ENCODE measurements at places on chromosomes 7 and 10.

- no peak for DNase-seq
Observed at GRCh38 chr10:118447478-118448270, 105.5 kb upstream of the FAM204A start.

GRCh38 chr7:156854654-156855053 is 38.3 kb downstream of the LMBR1 start:
- no peak for DNase-seq

DNA sequence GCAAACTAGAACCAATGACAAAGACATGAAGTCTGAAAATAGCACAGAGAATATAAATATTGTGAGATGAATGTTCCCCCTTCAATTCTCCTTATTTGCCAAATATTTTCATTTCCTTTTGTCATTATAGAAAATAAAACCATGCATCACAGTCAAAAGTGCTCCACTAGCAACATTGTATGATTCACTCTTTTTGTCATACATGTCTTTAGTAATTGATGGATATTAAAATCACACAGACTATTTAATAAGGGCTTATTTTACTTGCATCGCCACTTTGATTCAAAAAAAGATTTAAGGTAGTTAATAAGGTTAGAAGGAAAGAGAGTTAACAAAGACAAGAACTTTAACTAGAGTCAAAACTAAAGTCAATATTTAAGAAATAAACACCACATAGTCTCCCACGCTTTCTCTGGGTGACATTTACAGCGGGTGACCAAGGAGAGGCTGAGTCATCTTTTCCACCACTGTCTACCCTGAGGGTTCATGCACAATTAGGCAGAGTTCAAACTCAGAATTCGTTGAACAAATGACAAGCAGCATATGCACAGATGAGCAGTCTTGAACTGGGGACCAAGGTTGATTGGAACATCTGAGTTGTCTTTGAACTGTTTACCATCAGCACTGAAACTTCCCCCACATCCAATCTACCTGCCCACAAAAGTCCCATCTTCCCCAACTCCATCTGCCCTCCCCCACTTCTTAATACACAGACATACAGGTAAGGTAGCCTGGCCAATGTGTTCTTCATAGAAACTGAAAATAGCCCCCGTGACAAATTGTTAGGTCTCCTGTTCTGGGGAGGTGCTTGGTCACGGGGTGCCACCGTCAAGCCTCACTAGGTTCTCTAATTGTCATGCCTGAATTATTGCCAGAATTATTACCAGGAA is 42.5 kb downstream of the C7orf25 start:
- peak; percentile 41 for DNase-seq

GRCh38 chr10:117626228-117626627 is 83.7 kb downstream of the EMX2 start:
- DNase-seq = no peak

DNA sequence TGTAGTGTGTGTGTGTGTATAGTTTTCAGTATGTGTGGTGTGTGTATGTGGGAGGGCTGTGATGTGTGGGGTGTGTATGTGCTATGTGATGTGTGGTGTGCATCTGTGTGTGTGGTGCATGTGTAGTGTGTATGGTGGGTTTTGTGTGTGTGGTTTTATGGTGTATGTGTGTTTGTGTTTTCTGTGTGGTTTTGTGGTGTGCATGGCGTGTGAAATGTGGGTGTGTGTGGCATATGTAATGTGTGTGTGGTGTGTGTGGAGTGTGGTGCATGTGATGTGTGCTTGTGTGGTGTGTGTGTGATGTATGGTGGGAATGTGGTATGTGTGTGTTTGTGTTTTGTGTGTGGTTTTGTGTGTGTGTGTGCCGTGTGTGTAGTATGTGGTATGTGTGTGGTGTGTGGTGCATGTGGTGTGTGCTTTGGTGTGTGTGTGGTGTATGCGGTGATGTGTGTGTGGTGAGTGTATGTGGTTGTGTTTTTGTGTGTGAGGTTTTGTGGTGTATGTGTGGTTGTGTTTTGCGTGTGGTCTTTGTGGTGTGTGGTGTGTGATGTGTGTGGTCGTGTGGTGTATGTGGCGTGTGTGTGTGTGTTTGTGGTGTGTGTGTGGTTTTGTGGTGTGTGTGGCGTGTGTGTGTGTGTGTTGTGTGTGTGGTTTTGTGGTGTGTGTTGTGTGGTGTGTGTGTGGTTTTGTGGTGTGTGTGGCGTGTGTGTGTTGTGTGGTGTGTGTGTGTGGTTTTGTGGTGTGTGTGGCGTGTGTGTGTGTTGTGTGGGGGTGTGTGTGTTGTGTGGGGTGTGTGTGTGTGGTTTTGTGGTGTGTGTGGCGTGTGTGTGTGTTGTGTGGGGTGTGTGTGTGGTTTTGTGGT is 18.0 kb upstream of the PPP2R2D start:
- no peak for DNase-seq
